CD4-positive, alpha-beta T cell treated with Interleukin-15 for 1 hour (primary cell): ENCODE measurements at places on chromosomes 6 and 20.
A peak's percentile ranks its signal among the peaks of the same experiment; 100 is the strongest.

GRCh38 chr6:159119791-159120190, 49.4 kb upstream of the FNDC1 start:
- DNase-seq: peak; percentile 38

- DNase-seq: no peak
Observed at GRCh38 chr6:15677822-15678221, 15.0 kb upstream of the DTNBP1 start.

- DNase-seq: no peak
Observed at GRCh38 chr6:129312880-129313279, 397.1 kb downstream of the ARHGAP18 start.

- no peak for DNase-seq
Observed at GRCh38 chr20:41734506-41734945, 116.3 kb upstream of the CHD6 start.

- DNase-seq: peak; percentile 74
Observed at GRCh38 chr20:36591854-36592641, 13.5 kb upstream of the RAB5IF start.

GRCh38 chr6:139613496-139613895, 239.0 kb upstream of the CITED2 start:
- DNase-seq: no peak

DNA sequence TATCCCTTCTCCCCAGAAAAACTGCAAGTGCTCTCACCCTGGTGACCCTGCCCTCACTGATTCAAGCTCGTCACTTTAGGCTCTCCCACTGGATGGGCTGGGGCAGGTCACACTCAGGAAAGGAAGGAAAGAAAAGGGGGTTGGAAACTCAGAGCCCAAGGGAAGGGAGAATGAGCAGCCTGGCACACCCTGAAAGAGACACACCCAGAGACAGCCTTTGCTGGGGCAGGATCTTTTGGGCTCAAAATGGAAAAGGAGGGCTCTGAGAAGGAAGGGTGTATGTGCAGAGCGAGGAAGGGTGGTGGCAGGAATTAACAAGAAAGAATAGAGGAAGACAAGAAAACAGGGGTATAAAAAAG, 2.5 kb downstream of the PPP1R18 start:
- DNase-seq: no peak

DNA sequence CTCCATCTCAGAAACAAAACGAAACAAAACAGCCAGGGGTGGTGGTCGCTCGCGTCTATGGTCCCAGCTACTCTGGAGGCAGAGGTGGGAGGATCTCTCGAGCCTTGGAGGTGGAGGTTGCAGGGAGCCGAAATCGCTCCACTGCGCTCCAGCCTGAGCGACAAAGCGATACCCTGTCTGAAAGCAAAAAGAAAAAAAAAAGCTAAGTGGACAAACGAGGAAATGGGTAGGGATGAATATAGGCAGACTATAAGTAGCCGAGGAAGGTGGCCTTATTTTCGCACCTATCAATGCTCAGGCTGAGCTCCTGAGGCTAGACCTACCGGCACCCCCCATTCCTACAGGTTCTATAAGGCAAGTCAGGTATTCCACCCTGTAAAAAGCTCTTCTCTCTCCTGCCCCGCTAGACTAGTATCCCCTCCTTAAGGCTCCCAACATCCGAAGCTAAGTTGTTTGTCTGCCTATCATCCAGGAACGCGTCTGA, 650 bp upstream of the CASP8AP2 start:
- no peak for DNase-seq

GRCh38 chr6:90263633-90264032, 33.0 kb downstream of the BACH2 start:
- no peak for DNase-seq

GRCh38 chr6:116764961-116765841, at the start of gene FAM162B:
TSS of gene FAM162B (minus strand) at chr6:116765719. CDS start at chr6:116765576, 143 bp downstream.
- no peak for DNase-seq

DNA sequence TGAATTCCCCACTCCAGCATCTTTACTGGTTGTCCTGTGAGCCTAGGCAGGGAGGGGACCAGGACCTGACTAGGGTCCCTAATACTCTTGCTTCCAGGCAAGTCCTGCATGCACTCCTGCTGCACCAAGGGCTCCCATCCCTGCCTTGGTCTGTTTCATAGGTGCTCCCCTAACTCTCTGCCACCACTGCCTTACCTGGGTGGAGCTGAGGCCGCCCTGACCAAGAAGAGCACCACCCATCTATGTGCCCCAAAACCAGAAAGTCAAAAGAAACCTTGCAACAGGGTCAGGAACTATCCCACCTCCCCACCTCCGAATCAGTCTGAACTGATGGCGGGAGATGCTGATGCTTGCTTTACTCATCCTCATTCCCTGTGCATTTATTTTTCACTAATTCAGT, 23.6 kb downstream of the HLA-G start:
- DNase-seq: no peak

DNA sequence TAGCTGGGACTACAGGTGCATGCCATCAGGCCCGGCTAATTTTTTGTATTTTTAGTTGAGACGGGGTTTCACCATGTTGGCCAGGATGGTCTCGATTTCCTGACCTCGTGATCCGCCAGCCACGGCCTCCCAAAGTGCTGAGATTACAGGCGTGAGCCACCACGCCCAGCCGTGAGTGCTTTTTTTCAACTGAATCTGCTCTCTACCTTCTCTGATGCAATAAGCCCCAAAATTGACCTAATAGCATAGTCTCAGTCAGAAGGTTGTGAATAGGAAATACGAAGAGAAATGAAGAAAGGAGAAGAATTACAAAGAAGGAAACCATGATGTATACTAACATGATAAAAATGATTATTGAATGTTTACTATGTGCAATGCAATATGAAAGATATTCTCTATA, 33.2 kb downstream of the BEND6 start:
- DNase-seq: no peak

GRCh38 chr6:46921059-46921458, 679 bp downstream of the ADGRF5 start:
- DNase-seq: no peak

DNA sequence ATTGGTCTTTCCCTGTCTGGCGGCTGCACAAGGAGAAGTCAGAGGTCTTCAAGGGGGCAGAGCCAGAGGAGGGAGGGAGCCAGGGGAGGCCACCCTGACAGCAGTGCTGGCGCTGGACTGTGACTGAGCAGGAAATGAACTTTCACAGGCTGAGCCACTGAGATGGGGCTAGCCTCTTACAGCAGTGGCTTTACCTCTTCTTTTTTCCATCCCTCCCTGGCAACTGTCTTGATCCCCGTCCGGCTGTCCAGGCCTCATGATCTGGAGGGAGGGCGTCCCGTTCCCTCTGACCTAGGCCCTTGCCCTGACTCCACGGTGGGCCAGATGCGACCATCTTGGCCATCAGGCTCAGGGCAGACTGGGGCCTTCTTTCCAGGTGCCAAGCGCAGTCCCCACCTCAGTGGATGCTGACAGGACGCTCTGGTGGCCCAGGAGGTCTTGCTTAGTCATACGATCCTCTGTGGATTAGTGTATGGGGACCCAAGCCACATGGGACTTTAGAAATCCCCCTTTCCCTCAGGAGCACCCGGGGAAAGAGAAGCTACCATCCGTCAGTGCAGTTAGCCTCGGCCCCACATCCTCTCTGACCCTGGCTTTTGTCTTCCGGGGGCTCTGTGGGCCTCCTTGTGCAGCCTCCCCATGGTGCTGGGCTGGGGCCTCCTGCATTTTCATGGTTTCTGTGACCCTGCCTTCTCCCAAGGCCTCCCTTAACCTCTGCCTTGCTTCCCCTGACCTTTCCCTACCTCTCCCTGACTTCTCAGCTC, 57.4 kb upstream of the CCDC167 start:
- no peak for DNase-seq

DNA sequence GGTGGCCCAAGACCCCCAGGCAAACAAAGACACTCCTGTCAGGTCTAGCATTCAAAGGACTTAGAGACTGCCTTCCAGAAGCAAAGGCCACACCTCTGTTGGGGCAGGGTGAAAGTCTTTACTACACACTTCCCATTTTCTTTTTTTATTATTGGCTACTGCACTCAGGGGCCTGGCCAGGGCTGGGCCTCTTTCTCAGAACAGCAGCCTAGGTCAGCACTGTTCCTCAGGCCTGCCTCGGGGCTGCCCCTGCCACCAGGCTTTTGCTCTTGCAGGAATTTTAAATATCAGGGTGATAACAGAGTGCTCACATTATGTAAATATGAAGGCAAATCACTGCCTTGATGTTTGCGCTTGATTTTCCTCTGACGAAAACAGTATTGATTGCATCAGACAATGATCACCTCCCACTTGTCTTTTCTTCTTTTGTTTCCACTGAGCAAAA, 18.5 kb downstream of the GSTA4 start:
- DNase-seq: peak; percentile 23

DNA sequence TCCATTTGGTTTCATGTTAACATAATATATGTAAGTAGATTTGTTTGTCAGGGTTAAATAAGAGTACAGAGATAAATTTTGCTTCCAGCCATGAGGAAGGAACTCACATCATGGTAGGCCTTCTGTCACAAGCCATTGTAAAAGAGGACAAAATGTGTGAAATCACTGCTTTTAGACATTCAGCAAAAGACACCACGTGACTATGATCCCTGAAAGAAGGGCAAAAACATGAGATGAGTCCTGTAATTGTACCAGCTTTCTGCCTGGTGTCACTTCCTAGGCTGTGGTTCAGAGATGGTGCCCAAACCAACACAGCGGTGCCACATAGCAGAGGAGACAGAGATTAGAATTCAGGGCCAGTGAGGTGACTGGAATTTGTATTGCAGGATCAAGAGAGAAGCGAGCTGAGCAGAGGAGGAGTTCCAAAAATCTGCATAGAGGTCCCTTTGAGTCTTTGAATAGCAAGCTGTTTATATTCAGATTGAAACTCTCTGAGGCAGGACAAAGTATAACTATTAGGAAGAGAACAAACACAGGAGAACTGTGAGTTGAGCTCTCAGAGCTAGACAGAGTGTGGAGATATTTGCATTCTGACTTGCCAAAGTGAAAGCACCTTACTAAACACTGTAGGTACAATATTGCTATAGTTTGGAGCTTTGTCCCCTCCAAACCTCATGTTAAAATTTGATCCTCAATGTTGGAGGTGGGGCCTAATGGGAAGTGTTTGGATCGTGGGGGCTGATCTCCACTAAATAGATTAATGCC, 52.6 kb upstream of the PDE7B start:
- no peak for DNase-seq

DNA sequence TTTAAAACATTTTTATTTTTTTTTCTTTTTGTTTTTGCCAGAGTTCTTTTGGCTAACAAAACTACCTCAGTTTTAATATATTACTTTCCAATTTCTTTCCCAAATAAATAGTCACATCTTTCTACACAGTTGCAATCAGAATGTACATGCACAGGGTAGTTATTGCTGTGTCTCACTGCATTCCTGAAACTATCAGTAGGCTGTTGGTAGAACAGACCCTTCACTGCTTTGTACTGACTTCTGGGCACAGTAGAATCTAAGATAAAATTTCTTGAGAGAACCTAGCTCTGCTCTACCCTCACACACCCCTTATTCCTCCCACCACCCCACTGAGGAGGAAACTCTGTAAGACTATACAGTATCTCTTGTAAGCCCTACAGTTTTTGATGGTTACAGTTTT, 19.9 kb downstream of the TPX2 start:
- no peak for DNase-seq

DNA sequence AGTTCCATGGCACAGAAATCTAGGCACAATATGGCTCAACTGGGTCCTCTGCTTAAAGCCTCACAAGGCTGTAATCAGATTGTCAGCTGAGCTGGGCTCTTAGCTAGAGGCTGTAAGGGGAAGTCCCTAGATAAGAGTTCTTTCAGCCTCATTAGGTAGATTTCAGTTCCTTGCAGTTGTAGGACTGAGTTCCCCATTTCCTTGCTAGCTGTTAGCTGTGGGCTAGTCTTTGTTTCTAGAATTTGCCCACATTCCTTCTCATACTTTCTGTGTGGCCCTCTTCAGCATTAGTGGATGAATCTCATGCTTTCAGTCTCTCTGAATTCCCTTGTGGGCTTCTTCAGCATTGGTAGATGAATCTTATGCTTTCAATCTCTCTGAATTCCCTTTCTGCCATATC, 71.0 kb upstream of the MRAP2 start:
- no peak for DNase-seq

DNA sequence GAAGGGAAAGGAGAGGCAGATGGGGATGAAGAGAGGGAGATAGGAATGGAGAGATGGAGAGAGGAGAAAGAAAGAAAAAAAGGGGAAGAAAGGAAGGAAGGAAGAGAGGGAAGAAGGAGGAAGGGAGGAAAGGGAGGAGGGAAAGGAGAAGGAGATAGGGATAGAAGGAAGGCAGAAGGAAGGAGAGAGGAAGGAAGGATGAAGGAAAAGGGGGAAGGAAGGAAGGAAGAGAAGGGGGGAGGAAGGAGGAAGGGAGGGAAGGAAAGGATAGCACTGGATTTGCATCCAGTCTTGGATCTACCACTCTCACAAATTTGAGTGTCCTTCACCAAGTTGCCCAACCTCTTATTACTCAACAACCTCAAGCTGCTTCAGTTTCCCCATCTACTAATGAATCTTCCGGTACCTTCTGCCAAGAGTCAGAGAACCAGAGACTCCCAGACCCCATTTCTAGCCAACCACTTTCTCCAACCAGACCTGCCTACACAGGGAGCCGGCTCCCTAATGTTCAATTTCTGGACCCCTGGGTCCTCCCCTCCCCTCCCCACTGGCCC, 79.7 kb upstream of the FOXP4 start:
- no peak for DNase-seq

DNA sequence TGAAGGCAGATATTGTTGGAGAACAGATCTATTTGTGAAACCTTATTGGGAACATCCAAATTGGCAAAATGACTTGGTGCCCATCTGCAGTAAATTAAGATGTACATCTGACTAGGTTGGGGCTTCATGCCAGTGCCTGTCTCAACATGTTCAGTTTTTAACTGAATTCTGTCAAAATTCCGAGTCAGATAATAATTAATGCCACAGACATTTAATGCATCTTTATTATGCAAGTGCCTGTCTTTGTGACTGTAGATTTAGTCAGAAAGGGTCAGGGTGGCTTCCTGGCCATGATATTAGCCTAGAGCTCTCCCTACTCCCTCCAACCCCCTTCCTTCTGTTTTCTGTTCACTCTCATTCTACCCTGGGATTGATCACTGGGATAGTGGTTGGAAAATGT, 199.3 kb upstream of the FLRT3 start:
- DNase-seq: no peak

- DNase-seq: no peak
Observed at GRCh38 chr6:163496205-163496604, 81.7 kb downstream of the QKI start.

- no peak for DNase-seq
Observed at GRCh38 chr6:12474167-12475140, 184.3 kb downstream of the EDN1 start.

GRCh38 chr6:144250276-144250675, 34.9 kb upstream of the UTRN start:
- DNase-seq: no peak

GRCh38 chr6:117915846-117916245, 8.8 kb downstream of the SLC35F1 start:
- no peak for DNase-seq

DNA sequence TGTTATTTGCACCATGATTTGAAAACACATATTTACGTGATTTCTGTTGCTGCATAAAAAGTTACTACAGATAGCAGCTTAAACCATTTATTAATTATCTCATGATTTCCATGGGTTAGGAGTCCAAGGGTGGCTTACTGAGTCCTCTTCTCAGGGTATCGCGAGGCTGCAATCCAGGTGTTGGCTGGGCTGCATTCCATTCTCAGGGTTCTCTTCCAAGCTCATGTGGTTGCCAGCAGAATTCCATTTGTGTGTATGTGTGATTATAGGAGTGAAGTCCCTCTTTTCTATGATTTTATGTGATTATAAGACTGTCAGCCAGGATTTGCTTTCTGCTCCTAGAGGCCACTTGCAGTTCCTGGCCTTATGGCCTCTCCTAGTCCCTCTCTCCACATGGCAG, 135.1 kb downstream of the FAM83B start:
- DNase-seq: no peak

GRCh38 chr6:6654599-6655575, 66.4 kb downstream of the LY86 start:
- DNase-seq: no peak
